ENCODE measurements at places on chromosomes 6 and 20.

DNA sequence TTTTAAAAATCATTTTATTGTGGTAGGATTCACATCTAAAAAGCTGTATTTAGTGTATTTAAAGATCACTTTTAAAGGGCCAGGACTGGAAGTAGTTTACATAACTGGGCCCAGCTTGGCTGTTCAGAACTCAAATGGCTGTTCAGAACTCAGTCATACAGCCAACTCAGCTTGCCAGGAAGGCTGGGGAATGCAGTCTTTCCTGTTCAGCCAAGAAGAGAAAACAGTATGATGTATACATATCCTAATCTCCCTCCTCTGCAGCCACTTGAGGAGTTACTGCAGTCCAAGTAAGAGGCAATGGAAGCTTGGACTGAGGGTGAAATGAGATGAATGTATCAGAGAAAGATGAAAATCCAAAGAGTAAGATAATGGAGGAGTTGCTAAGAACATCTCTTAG lies 24.6 kb downstream of the DSTN start:
- no peak for DNase-seq

DNA sequence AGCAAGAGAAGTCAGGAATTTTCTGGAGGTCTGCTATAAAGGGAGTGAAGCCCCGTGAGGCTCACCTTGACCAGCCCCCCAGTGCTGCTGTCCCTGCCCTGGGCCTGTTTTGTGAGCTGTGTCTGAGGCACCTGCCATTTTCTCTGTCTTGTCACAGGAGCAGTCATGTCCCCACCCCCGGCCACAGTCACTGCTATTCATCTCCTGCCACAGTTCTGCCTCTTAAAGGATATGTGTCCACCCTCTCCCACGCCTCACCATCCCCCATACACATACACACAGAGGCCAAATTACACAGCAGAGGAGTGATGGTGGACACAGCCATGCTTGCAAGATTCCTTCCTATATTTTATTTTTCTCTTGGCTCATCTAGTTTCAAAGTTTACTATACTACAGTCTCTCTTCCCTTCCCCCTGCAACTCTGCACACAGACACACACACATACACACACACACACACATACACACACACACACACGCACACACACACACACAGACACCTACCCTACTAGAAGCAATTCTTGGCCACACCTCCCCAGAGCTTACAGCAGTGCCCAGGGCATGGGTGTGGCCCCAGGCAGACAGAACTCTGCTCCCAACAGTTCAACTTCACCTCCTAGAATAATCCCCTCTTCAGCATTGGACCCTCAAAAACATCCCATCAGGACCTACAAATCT lies 68.7 kb upstream of the TAB2 start:
- DNase-seq = peak; percentile 10

- no peak for DNase-seq
Observed at GRCh38 chr20:24818056-24818455, 131.0 kb upstream of the CST7 start.

DNA sequence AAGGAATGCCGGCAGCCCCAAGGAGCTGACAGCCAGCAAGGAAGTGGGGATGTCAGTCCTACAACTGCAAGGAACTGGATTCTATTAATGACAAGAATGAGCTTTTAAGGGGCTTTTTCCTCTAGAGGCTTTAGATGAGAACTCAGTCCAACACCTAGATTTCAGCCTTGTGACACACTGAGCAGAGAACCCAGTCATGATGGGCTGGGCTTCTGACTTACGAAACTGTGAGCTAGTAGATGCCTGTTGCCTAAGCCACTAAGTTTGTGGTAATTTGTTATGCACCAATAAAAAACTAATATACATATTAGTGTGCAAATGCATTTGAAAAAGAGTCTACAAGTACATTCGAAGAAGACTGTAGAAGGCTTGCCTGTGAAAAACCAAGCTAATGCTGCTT lies 263.3 kb downstream of the SOX4 start:
- peak; percentile 17 for DNase-seq

DNA sequence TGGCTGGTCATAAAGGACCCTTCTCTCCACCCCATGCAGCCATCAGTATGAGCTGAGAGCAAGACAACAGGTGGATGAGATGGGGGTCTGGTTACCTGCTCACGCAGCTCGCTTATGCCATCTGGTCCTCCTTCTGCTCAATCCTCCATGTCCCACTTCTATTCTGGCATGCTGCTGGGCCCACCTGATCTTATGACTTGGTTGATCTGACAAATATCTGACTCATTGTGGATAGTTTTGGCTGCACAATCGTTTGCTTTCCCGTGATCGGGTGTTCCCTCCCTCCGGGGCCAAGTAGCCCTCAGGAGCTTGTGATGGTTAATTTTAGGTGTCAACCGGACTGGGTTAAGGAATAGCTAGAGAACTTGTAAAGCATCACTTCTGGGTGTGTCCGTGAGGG lies 26.6 kb upstream of the ELMO2 start:
- DNase-seq = no peak

DNA sequence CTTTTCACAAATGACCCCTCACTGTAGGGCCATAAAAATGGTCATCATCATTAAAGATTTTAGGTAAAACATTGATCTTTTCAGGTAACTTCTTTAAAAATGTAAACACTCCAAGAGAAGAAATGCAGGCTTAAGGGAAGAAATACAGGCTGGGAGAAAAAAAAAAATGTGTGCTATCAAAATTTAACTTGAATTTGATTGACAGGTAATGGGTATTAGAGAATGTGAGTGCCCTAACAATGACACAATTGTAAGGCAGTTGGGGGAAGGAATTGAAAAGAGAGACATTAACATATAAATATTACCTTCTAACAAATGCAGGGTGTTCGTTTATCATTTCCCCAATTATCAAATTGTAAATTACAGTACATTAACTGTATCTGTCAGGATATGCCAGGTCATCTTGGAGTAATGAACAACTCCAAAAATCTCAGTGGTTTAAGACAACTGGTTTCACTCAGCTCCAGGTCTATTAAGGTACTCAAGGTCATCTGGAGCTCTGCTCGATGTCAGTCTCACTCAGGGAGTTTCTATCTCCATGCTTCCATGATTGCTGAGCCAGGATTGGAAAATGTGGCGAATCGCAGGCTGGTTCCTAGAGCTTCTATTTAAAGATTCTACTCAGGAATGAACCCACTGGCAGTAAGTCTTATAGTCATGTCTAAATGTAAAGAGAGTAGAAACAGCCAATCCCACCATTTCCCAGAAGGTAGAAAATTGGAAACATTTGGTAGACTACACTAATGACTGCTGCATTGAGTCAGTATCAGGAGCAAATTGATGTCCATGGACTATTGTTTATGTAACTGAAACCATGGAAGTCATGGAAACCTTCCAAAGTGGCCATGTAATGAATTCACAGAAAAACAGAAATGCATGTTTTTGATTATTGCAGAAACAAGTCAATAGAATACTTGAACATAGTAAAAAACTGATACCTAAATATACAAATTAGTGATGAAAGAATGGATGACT lies 55.6 kb downstream of the FRK start:
- no peak for DNase-seq

- DNase-seq = no peak
Observed at GRCh38 chr6:108123946-108124345, 41.9 kb upstream of the NR2E1 start.

DNA sequence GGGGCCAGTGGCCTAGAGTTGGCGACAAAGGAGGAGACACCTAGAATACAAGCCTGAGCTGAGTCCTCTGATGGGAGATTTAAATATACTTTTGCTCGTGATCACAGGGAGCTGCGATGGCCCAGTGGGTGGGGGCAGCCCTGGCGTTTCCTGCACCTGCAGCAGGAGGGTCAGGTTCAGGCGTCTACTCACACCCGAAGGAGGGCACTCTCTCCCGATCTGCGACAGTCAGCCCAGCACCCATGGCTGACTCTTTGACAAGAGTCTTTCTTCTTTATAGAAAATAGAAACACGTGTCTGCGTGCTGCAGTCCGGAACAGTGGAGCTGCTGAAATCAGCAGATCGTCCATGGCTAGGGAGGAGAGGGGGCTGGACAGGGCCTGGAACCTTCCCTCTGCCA lies 338.2 kb downstream of the CDH4 start:
- no peak for DNase-seq

GRCh38 chr6:138119976-138120375 lies 12.8 kb upstream of the PERP start:
- no peak for DNase-seq

DNA sequence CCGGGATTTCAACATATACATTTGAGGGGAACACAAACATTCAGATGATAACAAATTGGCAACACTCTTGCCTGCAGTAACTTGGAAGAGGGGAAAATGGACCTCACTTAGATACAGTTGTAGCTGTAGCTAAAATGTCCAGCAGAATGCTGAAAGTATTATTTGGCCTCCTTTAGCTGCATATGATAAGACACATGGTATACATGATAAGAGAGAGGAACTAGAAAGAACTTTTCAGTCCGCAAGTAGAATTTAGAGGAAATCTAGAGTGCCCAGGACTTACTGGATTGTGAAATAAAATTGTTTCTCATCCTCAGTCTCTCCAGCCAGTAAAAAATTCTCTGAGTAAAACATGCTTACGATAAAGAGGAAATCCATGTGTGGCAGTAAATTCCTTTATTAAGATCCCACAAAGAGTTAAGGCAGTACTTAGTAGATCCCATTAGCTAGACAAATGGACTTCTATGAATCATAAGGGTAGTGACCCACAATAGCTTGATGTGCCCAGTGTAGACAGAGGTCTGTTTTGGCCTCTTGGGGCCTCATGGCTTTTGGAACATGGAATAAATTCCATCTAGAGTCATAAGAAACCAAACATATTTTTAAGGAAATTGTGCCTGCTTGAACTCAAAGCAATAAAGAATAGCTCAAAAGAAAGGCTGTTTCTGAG lies 87.9 kb upstream of the RBM24 start:
- DNase-seq = peak; percentile 6

DNA sequence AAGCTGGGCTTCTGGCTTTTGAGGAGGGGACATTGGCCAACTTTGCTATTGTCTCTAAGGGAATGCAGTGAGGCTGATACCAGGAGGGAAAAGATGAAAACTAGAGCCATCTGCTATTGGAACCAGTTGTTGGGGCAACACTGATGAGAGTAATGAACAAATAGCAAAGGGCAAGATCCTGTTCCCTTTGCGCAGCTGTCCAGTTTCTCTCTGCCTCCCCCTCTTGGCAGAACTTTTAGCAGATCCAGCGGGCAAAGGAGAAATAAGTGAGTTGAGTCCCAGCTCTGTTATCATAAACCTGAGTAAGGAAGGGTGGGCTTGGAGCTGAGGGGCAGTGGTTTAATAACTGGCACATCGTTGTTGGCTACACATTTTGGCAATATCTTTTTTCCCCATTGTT lies 126.8 kb downstream of the AKAP7 start:
- DNase-seq = no peak

DNA sequence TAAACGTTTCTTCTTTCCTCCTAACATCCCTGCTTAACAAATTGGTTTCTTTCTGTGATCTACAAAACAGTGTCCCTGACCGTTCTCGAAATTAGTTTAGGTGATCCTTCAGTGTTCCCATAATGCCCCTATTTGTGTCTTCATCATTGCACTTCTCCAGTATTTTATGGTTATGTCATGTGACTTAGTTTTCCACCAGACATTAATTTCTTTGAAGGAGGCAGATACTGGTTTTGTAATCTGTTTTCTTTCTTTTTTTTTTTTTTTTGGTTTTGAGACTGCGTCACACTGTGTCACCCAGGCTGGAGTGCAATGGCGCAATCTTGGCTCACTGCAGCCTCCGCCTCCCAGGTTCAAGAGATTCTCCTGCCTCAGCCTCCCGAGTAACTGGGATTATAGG lies 49.2 kb downstream of the FAM217A start:
- DNase-seq = no peak

DNA sequence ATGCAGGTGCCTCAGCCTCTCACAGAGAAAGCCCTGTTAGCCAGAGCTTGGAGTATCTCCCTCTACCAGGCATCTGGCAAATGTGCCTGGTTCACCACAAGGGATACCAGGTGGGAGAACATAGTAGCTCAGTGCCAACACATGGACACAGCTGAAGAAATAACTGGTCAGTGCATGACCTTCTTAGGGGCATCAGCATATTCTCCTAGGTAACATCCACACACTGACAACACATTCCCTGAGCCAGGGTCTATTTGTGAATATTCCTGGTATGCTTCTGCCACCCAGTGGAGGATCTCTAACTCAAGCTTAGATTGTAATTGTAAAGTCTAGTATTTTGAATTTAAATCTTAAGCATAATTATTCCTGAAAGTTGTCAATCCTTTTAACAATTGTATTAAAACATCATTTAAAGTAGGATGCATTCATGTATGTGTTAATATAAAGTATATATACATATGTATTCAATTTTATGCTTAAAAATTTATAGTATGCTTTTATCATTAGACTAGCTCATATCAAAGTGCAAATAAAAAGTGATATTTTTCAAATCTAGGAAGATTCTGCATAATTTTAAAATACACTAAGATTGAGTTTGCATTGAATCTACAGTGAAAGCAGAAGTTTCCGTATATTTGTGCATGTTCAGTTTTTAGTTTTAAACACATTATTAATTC lies 45.3 kb upstream of the COL21A1 start:
- DNase-seq = peak; percentile 48

GRCh38 chr6:154161689-154162088 lies 122.6 kb downstream of the OPRM1 start:
- DNase-seq = no peak

DNA sequence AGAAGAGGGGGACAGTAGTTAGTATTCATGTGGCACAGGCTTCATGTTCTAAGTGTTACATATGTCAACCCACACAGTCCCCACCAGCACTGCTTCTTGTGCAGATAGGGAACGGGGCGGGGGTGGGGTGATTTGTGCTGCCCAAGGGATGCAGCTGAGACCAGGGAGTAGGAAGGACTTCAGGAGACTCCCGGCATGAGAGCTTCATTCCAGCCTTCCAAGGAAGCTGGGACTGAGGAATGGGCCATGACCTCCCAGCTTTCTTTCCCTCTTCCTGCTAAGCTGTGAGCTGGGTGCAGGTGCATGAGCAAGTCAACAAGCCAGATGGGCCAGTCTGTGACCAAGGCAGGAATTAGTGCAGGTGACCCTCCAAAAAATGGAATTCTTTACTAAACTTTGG lies 9.2 kb downstream of the BEND3 start:
- DNase-seq = no peak

- DNase-seq = peak; percentile 68
Observed at GRCh38 chr20:1327241-1327653, 1.7 kb downstream of the SDCBP2 start.

- DNase-seq = no peak
Observed at GRCh38 chr6:21969192-21969591, 327.6 kb downstream of the PRL start.

GRCh38 chr6:143128681-143129015 lies 68.0 kb downstream of the AIG1 start:
- DNase-seq = no peak

DNA sequence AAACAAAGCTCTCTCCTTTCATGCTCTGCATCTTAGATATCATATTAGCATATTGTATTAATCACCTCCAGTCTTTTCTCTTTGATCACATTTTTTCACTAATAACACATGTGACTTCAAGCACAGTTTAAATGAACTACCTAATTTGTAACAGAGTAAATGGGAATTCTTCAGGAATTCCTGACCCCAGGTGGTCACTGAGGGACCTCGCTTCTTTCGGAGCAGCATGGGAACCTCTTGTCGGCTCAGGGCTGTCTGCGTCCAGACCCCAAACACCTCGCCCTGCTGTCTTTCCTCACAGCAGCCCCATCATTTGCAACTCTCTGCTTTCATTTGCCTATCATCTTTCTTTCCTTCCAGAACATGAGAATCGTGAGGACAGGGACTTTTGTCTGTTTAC lies 103.5 kb downstream of the DACT2 start:
- DNase-seq = no peak
